Stimulated activated CD8-positive, alpha-beta memory T cell treated with anti-CD3 and anti-CD28 coated beads, Interleukin-15, amount 100 ng/mL, for 1 hour (primary cell): ENCODE measurements at places on chromosomes 7 and 10.

DNA sequence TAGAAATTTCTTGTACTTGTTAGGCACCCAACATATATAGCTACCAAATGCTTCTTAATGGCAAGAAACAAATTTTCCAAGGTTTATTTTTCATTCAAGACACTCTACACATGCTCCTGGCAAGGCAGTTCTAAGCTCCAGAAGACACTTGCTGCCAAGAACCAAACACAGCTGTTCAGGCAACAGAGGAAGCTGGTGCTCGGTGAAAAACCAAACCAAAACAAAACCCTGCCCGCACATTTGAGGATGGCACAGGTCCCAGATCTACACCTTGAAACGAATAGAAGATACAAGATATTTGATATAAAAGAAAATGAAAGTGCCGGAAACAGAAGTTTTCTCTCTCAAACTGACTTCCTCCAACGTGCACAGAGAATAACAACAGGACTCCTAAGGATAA lies 4.9 kb upstream of the DNTT start:
- DNase-seq: no peak

- no peak for DNase-seq
These were observed 1250.1 kb downstream of the SORCS1 start for GRCh38 chr10:105914432-105914831.

- no peak for DNase-seq
These were observed at the start of gene GPER1 for GRCh38 chr7:1087952-1088920. Gene GPER1 (plus strand): TSS chr7:1088113. CDS start chr7:1091729, 3,616 bp downstream.

DNA sequence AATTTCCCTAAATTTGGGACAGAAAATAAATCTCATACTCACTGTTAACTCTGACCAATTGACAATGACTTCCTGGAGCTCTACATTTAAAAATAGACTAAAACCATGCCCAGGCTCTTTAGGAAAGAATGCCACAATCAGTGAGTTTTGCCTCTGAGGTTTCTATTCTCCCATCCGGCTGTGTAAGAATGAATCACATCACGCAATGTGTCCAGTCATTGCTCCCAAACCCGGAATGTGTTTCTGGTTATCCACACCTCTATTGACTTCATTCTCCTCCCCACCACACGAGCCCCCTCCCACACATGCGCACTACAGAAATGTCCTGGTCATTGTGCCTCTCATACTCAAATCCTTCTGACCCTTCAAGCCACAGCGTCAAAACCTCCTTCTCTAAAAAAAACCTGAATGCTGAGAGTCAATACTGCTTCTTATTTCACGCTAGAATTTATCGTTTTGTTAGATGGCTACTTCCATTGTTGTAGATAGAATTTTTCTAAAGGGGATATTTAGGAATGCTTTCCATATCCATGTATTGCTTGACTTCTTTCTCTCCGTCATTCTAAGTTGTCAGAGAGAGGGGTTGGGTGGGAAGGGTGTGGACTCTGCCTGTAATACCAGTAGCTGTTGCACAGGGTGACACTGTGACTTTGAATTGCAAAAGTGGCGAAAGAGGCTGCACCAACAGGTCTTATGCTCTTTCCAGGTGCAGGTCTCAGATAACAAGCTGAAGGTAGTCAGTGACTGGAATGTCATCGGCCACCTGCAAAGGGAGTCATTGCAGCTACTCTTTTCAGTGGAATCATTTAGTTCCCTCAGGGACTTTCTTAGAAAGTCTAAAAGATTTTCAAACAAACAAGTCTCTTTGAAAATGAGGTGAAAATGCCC lies 356.6 kb downstream of the PAXIP1 start:
- no peak for DNase-seq

DNA sequence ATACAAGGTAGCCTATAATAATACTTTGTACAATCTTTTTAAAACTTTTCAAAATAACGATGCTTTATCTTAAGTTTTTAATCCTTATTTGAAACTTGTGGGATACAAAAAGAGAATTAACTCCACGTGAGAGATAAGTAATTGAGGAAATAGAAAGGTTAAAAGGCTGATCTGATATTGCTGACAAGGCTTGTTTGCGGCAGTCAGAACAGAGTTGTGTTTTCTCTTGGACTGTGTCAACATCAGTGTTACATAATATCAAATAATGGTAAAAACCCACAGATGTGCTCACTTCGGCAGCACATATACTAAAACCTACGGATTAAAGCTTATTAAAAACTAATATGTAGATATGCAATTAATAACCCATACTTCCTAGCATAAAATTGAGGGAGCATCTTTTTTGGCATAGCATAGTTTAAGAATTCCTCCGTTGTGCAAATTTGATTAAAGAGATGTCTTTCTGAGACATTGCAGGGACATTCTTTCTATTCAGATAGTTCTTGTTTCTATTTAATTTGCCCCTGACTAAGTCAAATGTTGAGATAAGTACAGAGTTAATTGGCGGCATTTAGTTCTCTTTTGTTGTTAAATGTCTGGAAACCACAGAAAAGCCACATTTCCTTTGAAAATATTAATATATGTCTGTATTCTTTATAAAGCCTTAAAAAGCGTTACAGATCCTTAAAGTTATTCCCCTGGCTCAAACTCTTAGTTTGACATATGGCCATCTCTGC lies 63.3 kb downstream of the FAM185A start:
- DNase-seq: no peak

DNA sequence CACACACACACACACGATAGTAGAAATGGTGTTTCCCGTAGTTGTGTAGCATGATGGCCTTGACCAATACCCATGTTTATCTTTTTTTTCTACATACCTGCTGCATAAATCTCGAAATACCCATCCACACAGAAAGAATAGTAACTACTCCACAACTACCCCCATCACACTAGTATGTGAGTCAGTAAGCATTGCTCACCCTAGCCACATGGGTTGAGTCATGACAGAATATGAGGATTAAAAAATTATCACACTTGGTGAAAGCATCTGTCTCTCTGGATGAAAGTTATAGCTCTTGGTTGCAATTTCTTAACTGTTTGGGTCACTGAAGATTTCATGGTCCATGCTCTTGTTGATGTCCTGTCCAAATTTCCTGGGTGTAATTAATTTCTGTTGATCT lies 103.4 kb upstream of the MDFIC start:
- no peak for DNase-seq

DNA sequence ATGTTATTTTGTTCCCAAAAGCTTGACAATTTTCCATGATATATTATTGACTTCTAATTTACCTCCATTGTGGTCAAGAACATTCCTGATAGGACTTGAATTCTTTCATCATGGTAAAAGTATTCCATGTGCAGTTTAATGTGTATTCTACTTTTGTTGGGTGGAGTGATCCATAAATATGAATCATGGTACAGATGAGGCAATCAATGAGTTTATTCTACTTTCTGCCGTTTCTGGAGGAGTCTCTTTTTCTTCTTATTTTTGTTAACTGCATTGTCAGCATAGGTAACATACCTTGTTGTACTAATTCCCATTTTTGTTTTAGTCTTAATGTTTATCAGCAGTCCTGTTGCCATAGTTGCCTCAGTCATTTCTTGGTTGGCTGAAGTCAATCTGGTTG lies 69.6 kb downstream of the SHOC2 start:
- no peak for DNase-seq

DNA sequence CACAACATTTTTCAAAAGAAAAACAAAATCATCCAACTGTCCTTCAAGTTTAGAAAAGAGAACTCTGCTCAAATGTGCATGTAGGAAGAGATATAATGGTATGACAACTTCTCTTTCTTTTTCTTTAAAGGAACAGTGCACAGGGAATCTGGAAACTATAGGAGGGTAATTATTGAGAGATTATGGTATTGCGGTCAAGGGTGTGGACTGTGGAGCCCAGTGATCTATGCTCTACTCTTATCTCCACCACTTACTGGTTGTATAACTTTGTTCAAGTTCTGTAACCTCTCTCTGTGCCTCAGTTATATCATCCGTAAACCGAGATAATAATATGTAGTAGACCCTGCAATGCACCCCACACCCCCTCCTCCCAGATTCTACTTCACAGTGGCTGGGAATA lies 69.8 kb upstream of the PCGF5 start:
- DNase-seq: no peak

DNA sequence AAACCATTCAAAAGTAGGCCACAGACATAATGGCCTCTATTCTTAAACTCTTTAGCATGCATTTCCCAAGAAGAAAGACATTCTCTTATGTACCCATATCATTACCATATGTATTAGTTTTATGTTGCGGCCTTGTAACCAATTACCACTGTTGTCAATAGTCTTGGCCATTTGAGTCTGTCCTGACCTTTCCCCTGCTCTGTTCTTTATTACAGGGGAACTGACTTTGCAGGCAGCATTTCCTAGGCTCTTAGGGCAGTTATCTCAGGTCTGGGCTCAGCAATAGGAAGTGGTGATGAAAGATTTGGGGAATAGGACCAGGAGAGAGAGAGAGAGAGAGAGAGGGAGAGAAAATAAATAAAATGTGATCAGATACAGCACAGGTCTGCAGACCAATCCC lies 194.5 kb upstream of the LRGUK start:
- DNase-seq: no peak

DNA sequence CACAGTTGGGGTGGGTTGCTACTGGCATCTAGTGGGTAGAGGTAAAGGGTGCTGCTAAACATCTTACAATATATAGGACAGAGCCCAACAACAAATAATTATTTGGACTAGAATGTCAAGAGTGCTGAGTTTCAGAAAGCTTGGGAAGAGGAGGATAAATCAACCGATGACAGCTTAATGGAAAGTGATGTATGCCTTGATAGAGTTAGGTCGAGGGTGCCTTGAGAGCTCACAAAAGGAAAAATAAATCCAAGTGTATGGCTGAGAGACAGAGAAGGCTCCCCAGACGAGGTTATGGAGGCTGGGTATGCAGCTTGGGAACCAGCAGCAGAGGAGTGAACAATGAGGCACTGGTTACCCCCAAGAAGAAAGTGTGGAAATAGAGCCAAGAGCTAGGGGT lies 211.1 kb downstream of the HDAC9 start:
- no peak for DNase-seq

- no peak for DNase-seq
These were observed 32.6 kb upstream of the ARHGAP21 start for GRCh38 chr10:24756283-24756682.

DNA sequence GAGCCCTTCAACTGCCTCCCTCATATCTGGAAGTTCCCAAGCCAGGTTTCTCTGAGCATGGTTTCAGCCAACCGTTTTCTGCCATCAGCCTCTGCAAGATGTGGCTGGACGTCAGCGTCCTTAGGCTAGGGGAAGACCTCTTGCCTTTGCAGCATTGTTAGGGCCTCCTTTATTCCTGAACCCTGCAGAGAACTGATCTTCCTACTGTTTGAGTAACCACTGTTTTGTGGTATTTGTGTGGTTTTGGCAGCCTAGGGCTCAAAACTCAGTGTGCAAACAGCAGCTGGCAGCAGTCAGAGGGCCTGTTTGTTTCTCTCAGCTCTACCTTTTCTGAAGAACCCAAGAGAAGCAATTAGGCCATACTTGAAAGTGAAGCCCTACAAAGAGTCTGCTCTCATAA lies 83.4 kb upstream of the SEMA3E start:
- DNase-seq: no peak

GRCh38 chr7:10579561-10579960 lies 394.1 kb upstream of the PHF14 start:
- no peak for DNase-seq

- DNase-seq: no peak
These were observed 40.5 kb upstream of the WASL start for GRCh38 chr7:123789206-123789784.

GRCh38 chr10:23081891-23082290 lies 13.5 kb upstream of the MSRB2 start:
- no peak for DNase-seq

GRCh38 chr10:61834519-61834918 lies 67.0 kb upstream of the ARID5B start:
- no peak for DNase-seq

- no peak for DNase-seq
These were observed 20.5 kb downstream of the FBH1 start for GRCh38 chr10:5910323-5911100.

DNA sequence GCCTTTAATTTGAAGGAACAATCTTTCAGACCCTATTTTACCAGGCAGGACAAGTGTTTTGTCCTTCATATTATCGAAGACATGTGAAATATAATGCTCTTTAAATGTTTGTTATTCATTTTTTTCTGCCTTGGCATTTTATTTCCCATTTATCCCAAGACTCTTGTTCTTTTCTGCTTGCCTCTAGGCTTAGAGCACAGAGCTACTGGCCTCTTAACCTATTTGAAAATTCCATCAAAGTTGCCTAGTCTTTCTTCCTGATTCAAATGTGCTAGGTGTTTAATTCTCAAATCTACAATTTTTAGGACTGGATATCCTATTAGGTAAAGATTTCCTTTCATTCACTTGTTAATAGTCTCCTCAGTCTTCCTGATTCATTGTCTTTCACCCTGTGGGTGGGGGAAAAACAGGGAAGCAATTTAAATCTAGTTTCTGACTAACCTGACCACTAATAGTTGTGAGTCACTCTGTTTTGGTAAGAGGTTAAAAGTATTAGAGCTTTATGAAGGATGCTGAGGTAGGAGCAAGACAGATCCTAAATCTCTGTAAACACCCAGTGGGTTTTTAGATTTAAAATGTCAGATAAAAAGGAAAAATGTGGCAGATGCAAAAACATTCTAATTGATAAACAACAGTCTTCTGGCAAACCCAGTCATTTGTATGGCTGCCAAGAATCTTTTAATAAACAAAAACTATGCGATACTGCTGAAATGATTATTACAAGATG lies 1.5 kb downstream of the LIPK start:
- no peak for DNase-seq

DNA sequence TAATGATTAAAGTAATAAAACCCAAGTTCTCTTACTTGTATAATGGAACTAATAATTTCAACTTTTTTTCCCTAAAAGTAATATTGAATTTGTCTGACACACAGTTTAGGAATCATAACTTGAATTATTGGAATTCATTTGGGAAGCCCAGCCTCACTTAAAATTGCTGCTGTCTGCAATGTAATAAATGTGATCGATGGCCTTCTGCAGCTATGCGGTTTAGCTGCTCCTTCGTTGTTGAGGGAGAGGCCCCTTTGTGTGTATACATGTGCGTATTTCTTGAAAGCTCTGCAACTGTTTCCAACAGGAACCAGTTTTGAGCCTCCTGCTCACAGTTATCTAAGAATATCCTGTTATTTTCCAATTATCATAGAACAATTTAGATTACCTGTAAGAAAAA lies 152.5 kb downstream of the AKR1D1 start:
- no peak for DNase-seq

- DNase-seq: no peak
These were observed 57.6 kb downstream of the USP6NL start for GRCh38 chr10:11553773-11554381.

- DNase-seq: no peak
These were observed 1525.6 kb downstream of the REEP3 start for GRCh38 chr10:65046831-65047230.

- DNase-seq: no peak
These were observed 284.8 kb downstream of the TNS3 start for GRCh38 chr7:47297120-47297519.
